ENCODE measurements at places on chromosomes 12 and 14.

DNA sequence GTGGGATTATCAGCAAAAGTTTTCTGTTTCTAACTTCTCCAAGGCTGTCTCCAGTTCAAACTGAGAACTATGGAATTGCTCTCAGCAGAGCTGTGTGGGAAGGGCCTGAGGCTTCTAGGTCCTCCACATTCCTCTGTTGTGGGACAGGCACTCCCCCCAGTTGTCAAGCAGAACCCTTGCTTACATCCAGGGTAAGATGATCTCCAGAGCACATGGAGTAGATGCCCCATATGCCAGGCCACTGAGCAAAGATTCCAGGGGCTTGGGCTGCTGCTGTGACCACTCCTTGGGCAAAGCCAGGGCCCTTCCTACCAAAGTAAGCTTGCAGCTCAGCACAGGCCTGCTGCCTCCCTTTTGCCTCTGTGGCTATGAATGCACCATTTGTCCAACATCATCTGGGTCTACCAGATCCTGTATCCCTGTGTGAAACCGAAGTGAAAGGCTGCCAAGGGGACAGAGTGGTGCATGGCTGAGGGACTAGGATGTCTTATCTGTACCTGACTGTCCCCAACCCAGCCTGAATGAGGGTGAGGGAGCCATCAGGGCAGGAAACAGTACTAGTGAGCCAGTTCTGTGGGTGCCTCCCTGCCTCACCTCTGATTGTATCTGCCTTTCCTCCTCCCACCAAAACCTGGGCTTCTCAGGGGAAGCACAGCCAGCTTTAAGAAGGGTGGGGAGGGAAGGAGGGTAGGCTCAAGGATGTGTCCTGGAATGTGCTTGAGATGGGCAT, 13.1 kb upstream of the ESPL1 start:
- peak; percentile 62 for DNase-seq

DNA sequence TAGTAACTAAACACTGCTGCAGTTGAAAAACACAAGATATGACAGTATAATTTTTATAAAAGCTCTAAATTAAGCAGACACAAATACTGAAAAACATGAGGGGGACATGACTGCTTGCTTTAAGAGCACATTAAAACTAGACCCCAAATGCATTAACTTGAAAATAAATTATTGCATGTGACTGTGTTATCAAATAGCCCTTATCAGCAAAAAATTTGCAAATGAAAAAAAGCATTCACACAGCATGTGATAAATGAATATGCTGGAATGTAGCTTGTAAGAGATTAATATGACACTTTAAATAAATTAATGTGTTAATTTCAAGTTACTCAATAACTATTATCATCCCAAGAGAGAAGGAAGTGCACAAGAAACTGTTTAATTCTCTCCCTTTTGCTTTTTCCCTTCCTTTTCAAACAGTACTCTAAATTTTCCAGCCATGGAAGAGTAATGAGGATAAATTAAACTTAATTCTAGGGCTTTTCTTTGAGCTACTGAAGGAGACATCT, 1422.1 kb upstream of the FLRT2 start:
- DNase-seq = no peak

- no peak for DNase-seq
Observed at GRCh38 chr14:46058964-46059563, 592.5 kb downstream of the RPL10L start.

- DNase-seq = no peak
Observed at GRCh38 chr14:71549421-71550050, 382.7 kb upstream of the RGS6 start.

- no peak for DNase-seq
Observed at GRCh38 chr14:56730538-56731145, 79.6 kb downstream of the OTX2 start.

GRCh38 chr12:124389725-124390441, 95.0 kb downstream of the RFLNA start:
- DNase-seq = no peak

- peak; percentile 80 for DNase-seq
Observed at GRCh38 chr12:106226884-106227640, 20.8 kb downstream of the CKAP4 start.

GRCh38 chr14:78566026-78566858, 396.1 kb downstream of the NRXN3 start:
- DNase-seq = peak; percentile 87

DNA sequence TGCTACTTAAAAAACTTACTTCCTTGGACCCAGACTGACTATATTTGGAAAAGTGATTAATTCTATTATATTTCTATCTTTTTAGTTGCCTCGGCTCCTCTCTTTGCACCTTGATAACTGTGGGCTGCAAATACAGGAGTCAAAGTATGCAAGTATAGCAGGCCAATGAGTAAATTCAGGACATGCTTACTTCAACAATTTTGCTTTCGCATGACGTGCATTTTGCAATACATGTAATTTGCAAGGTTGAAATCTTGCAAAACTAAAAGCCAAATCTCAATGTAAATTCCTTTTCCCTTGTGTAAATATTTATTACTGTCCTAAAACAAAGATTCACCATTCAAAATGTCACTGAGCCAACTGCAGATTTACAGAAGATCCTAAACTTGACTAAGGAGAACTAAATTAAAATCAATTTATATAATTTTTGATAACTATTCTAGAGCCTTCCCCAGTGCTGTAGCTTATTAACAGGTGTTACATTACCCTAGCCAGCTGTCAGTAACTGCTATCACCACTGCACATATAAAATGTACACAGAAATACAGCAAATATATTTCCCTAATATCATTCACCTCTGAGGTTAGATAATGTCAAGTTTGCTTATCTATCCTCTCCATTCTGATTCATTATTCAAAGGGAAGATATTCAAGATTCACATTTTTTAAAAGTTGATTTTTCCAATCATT, 1069.5 kb downstream of the TRHDE start:
- no peak for DNase-seq
